ENCODE measurements at places on chromosomes 3 and 15. TPM values are rescaled to one million over a fixed set of nuclear protein-coding genes. Genes with fewer than 3 reads are reported as not detected.

LCMT2 gene
- 11.6 TPM for total RNA-seq

GMPPB gene
- 5.7 TPM for total RNA-seq

DAZL gene
- total RNA-seq: not detected

RARRES1 gene
- total RNA-seq: 1.2 TPM

SCN11A gene
- 0.25 TPM for total RNA-seq

LRRIQ4 gene
- 0.49 TPM for total RNA-seq

IL17RD gene
- total RNA-seq: 47.5 TPM

SHC4 gene
- total RNA-seq: 5.4 TPM

SERPINI1 gene
- 105 TPM for total RNA-seq

PLA2G4E gene
- not detected for total RNA-seq

CACNA2D2 gene
- total RNA-seq: 3.9 TPM

EAF1 gene
- total RNA-seq: 27.8 TPM

TMEM108 gene
- total RNA-seq: 18.4 TPM

MAP1A gene
- total RNA-seq: 35.2 TPM

ACTRT3 gene
- 2.2 TPM for total RNA-seq

PRSS50 gene
- total RNA-seq: 0.25 TPM

PGBD4 gene
- total RNA-seq: 3.2 TPM

PIERCE2 gene
- 2.5 TPM for total RNA-seq

HESX1 gene
- total RNA-seq: 0.25 TPM

REC114 gene
- not detected for total RNA-seq

PLOD2 gene
- 11.3 TPM for total RNA-seq

AHSG gene
- total RNA-seq: not detected

PODXL2 gene
- total RNA-seq: 178 TPM

XRN1 gene
- total RNA-seq: 39.3 TPM

TM4SF4 gene
- total RNA-seq: not detected

TOMM70 gene
- 94.4 TPM for total RNA-seq

TRAIP gene
- 1.7 TPM for total RNA-seq

SCG5 gene
- total RNA-seq: 101 TPM

DLL4 gene
- total RNA-seq: 3.4 TPM

ZKSCAN7 gene
- total RNA-seq: 21.9 TPM

MYO5C gene
- total RNA-seq: 0.98 TPM

HDGFL3 gene
- total RNA-seq: 119 TPM

COPB2 gene
- total RNA-seq: 70.1 TPM

ISG20 gene
- not detected for total RNA-seq

FETUB gene
- not detected for total RNA-seq

MST1R gene
- 0.49 TPM for total RNA-seq

FOXL2 gene
- not detected for total RNA-seq
